ENCODE measurements at places on chromosomes 6 and 20.

- DNase-seq = no peak
These were observed 442.4 kb downstream of the FRK start for GRCh38 chr6:115618256-115618655.

DNA sequence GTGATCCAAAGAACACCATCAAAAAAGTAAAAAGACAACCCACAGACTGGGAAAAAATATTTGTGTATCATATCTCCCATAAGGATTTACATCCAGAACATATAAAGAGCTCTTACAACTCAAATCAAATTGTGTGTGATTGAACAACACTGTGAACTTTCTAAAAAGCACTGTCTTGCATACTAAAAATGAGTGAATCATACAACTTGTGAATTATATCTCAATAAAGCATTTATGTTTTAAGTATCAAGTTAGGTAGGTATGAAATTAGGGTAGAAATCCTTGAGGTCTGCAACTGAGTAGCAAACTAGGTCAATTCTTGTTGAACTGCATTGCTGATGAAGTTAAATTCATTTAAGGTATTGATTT lies 14.1 kb downstream of the SAMHD1 start:
- no peak for DNase-seq

GRCh38 chr6:16540804-16541752 lies 220.2 kb downstream of the ATXN1 start:
- no peak for DNase-seq

GRCh38 chr20:36017048-36017951 lies 48.9 kb downstream of the CNBD2 start:
- DNase-seq = no peak

DNA sequence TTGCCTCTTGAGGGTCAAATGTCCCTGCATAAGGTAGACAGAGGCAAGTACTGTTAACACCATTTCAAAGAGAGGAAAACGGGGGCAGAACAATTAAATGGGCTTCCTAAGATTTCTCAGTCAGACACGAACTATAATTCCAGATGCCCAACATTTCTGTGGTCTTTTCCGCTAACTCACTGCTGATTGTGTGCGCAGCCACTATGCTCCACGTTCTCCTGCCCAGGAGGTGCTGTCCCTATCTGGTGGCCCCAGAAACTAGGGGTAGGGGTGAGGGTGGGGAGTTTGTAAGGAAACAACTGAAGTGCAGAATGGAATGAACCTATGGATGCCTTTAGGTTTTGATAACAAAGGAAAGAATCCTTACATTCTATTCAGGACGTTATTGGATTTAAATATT lies 86.1 kb upstream of the BACH2 start:
- DNase-seq = no peak

GRCh38 chr6:52834481-52834880 lies 6.1 kb downstream of the GSTA5 start:
- DNase-seq = no peak

- DNase-seq = no peak
These were observed 9.9 kb downstream of the RAB32 start for GRCh38 chr6:146553377-146554135.

DNA sequence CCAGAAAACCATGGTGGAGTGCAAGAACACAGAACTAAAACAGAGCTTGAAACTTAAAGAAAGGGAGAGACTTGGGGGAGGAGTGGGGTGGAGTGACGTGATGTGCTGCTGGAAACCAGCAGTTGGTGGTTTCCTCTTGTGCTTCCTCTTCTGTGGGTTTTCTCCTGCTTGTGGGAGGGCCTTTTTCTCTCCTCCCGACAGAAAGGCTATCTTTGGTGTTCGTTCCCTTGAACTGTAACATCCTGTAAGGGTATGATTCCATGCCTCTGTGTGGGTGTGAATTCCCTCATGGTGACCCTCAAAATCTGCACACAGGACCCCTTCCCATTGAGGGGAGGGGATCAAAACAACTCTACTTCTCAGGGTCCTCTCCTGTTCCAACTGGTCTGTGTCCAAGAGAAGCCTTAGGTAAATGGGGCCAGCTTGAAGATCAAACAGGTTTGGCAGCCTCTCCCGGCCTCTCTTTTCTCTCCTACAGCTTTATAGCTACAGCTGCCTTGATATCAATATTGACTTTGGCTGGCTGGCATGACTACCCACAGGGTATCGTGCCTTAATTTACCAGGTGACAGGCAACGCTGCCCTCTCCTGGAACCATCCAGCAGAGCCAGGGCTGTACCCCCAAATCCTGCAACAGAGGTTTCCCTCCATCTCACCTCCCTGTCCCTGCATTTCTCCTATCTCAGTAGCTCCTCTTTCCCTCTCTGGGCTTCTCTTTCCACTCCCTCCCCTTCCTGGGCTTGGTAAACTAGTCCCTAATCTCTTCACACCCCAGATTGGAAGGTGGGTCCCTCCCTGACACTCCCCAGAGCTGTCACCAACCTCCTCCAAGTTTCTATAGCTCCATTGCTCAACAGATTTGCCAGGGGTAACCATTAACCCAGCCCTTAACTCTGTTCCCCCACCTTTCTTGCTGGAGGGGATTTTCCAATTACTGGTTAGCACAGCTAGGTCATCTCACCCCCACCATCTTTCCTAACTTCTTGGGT lies 1.5 kb upstream of the MSH5 start:
- no peak for DNase-seq

- DNase-seq = no peak
These were observed 68.7 kb upstream of the MYL9 start for GRCh38 chr20:36472637-36473090.
